Umbilical cord (tissue), 2 donors: ENCODE measurements at places on chromosomes 3 and 15. TPM values are rescaled to one million over a fixed set of nuclear protein-coding genes. Genes with fewer than 3 reads are reported as not detected.

DNA sequence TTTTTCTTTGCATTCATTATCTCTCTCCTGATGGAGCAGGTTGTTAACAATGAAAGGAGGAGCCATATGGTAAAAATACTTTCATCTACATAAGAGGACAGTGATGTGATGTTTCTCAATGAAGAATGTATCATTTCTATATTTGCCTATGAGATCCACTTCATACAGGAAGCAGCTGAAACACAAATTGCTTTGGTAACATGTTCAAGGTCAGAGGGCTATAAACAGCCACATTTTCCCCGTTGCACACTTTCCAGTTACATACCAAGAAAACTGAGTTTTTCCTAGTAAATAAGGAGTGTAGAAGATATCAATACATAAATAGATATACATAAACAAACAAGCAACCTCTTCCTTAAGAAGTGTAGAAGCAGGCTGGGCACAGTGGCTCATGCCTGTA, 32.6 kb upstream of the GYG1 start:
- DNase-seq = no peak

DNA sequence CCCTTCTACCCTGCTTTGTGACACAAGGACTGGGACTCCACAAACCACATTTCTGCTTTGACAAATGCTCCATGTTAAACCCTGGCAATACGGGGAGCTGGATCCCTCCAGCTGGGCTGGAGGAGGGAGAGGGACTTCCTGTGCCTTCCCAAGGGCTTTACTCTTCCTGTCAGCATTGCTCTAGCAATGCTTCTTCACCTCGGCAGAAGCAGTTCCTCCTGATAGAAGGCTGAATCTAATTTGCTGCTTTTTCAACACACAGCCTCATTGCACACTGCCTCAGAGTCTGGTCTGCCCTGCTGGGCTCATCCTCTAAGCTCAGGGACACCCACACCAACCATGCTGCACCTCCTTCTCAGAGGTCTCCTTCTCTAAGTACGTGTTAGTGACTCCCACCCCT, 142.8 kb upstream of the SMAD3 start:
- no peak for DNase-seq

Gene PSMD6
- total RNA-seq = 60.2 TPM

DNA sequence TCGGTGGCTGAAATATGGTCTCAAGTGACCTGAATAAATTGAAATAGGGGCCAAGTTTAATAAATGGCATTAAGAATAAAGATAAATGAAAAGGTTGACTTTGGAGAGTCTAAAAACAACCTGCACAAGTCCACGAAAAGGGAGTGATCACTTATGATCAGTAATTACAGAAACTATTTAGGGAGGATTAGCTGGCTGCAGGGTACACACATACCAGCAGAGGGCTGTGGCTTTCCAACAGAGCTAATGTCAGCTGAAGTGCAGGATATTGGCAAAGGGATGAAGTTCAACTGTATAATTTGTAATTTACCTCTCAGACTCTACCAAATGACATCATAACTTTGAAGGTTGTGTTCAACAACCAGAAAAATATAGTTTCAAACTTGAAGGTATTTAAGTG, 86.8 kb downstream of the SYNPR start:
- no peak for DNase-seq

DNA sequence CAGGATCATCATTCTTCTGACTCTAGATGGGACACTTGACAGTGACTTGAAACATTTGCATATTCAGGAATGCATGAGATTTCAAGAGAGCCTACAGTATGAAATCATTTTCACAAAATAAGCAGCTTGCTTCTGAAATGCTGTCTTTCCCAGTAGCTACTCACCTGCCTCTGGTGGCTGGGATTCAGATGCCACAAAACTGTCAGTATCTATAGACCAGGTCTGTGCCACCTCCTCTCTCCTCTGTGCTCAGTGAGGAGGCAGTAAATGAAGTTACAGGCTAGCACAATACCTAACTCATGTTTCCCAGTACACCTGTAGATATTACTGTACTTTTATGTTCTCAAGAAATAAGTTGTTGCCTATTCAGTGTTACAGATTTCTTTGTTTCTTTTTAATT, 64.3 kb downstream of the HMG20A start:
- DNase-seq = no peak

Gene FBLN2
- total RNA-seq = 309 TPM

DNA sequence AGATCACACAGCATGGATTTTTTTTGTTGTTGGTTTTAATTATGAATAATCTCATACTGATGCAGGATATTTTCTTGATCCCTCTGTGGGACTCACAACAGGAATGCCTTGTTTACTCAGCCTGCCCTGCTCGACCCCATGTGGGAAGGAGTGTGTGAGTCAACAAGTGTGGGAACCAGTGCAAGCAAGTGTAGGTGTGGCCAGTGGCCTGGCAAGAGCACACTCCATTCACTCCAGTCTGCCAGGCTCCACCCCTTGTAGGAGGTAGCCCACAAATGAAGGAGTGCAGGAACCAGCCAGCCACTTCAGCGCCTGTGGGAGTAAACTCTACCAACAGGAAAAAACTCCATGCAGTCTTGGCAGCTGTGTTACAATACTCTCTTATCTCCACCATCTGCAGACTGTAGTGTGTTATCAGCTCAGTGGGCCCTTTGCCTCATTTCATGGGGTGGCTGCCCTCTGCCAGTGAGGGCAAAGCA, 393.6 kb downstream of the OTOL1 start:
- DNase-seq = no peak

GRCh38 chr3:175484666-175485065, 625.5 kb downstream of the NAALADL2 start:
- DNase-seq = no peak

Gene STRA6
- total RNA-seq = 35.6 TPM

DNA sequence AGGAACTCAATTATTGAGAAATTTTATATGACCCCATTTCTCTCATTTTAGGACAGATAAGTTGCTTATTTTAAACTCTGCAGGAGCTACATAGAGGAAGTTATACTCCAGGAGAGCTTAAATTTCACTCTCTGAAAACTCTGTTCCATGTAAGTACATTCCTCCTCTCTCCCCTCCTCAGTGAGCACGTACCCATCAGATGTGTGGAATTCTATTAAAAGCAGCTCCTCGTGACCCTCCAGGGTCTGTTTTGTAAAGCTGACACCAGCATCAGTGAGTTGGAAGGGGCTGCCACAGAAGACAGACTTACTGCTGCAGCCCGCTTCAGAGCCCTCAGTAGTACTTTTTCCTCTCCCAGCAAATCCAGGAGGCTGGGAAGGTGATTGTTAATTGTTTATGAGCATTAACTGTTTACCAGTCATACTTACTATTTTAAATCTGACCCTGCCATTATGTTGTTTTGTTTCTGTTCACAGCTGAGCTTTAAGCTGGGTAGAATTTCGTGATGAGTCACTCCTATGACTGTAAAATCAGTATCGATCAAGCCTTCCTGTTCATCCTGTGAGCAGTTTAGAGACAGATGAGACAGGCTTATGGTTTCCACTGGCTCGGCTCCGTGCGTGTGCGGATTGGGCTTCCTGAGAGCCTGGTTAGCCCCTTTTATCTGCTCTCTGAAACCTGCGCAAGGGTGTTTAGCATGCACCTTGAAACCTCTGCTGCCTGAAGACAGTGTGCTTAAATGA, 20.4 kb downstream of the IGF1R start:
- DNase-seq = peak; percentile 49

- no peak for DNase-seq
Observed at GRCh38 chr3:50592568-50592967, 19.0 kb downstream of the CISH start.

DNA sequence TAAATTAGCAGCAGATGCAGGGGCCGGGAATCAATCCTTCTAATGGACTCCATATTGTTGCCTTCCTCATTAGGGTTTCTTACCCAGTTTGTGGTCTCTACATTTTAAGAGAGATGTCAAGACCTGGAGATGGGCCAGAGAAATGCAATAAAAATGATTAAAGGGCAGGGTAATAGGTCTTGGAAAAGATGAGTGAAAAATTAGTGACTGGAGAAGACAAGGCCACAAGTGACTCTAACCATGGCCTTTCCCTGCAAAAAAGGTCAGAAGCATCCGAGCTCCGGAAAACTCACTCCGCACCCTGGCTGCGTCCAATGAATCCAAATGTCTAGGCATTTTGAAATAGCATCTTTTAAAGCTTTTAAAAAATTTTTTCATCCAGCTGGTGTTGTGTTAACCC, 152.8 kb downstream of the ARRDC4 start:
- DNase-seq = no peak

- peak; percentile 8 for DNase-seq
Observed at GRCh38 chr15:91142106-91142744, 42.2 kb downstream of the SV2B start.

DNA sequence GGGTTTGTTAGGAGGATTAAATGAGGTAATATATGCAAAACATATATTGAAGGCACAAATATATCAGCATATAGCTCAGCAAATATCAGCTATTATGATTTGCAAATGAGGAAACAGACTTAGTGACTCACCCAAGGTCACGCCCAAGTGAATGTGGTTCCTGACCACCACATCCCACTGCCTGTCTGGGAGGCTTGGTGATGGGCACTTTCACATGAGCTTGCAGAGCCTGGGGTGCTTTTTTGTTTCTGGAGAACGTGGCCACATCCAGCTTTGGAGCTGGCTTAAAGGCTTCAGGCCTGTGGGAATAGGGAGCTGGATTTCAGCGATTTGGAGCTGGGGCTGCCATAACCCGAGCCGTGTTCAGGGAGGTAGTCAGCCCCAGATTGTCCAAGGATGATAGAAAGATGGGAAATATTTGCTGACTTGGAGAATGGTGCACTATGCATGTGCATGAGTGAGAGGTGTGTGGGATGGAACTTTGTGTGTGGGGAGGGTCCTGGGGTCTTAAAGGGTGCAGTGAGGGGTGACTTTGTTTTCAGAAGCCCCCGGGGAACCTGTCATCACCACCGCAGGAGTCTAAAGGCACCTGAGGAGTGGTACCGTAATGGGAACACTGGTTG, 12.0 kb upstream of the FGD5 start:
- DNase-seq = no peak

- no peak for DNase-seq
Observed at GRCh38 chr3:126264381-126264780, 84.0 kb upstream of the ALDH1L1 start.

GRCh38 chr3:60337421-60337820, 913.8 kb downstream of the FHIT start:
- no peak for DNase-seq

- no peak for DNase-seq
Observed at GRCh38 chr15:64166102-64166890, 3.5 kb upstream of the PPIB start.

Gene SETD2
- total RNA-seq = 30.1 TPM

Gene GOLGA8T
- not detected for total RNA-seq

DNA sequence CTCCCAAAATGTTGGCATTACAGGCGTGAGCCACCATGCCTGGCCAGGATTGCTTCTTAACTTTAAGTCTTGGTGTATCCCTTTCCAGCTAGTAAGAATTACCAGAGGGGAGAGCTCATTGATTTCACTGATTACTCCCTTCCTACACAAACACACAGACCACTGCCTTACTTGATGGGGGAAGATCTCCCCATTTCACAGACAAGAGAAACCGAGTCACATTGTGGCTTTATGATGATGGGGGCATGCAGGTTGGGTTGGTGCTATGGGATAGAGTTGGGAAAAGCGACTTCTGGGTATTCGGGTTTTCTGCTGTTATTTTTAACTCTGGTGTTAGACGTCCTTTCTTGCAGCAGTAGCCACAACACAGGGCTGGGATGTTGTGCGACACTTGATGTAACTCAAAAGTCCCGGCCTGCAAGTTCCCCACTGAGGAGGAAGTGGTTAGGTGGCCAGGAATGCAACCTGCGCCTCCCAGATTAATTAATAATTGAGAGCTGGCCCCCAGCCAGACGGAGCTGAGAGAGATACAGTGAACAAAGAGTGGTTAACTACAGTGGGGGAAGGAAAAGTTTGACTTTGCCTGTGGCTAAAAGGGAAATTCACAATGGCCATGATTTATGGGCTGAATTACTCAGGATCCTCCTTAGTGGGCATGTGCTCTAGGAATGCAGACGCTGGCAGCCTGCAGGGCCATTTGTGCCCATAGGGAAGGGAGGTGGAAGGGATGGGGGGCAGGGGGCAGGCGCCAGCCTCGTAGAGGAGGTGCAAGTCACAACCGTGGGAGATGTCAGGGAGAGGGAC, 63.6 kb downstream of the SMAD6 start:
- peak; percentile 82 for DNase-seq
